ENCODE measurements at places on chromosomes 3 and 15.

- no peak for DNase-seq
Measured at GRCh38 chr3:158710601-158711000, 21.7 kb downstream of the RARRES1 start.

GRCh38 chr3:2517500-2518172 is 419.0 kb downstream of the CNTN4 start:
- peak; percentile 15 for DNase-seq

DNA sequence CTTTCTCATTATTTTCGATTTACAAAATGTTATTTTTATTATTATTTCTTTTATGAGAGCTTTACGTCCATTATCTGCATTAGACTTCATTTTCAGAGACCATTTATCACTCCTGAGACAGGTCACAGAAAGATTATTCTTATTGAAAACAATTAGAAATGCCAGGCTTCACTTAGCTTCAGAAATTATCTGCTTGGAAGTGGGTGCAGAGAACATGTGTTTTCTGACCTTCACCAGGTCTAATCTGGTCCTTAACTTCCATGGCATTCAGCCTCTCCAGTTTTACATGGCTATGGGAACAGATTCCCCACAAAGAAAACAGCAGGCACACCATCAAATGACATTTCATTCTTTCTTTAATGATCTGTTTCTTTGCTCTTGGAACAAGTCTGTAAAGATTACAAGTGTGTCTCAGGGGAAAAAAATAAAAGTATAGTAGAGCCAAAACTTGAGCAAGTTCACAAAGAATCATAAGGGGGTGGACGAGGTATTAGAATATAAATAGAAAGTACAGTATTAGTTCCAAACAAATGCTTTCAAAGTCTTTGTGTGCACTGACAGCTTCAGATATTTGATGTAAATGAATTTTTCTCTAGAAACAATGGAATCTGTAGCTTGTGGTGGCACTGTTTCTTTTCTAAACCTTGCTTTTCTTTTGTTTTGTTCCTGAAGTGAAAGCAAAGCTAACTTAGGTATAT is 294.2 kb upstream of the MEIS2 start:
- no peak for DNase-seq

- no peak for DNase-seq
Measured at GRCh38 chr3:23624305-23624704, 181.4 kb upstream of the UBE2E1 start.

DNA sequence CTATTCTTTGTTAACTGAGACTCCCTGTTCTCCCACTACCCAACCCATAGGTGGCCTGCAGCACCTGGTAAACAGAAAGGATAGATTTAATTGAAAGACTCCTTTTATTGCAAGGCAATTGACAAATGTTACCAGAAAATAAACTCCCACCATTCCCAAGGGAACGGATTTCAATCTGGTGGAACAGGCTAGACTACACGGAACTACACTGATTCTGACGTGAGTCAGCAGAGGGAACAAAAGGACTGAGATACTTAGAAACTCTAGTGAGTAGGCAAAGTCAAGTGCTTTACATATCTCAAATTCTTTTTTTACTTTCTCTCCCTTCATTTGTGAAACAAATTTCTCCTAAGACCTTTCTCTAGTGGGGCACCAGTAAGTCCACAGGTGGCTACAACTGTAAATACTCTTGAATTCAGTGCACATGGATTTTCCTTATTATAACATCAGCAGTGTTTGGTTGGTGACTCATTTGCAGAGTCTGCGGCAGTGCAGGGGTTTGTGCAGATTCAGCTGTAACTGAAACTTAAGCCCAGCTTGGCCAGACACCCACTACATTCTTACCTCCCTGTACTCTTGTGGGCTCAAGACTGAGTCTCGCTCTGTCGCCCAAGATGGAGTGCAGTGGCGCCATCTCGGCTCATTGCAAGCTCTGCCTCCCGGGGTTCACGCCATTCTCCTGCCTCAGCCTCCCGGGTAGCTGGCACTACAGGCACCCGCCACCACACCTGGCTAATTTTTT is 34.3 kb upstream of the PLSCR2 start:
- DNase-seq, result peak; percentile 36

DNA sequence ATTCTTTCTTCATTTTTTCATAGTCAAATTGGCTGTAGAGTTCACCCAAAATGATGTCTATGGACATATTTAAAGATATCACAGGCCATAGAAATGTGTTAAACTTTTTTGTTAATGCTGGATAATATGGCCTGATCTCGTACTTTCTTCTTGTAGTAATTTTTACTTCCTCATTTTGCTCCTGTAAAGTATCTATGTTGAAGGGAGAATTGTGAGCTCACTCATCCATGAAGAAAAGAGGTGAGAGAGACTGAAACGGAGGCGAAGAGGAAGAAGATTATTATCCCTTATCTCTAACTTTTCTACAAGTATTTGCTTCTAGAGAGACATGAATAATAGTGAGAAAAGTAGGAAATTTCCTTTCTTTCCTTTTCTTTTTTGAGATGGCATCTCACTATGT is 613.8 kb upstream of the TBL1XR1 start:
- peak; percentile 72 for DNase-seq
